Colonic mucosa (tissue), 4 donors: ENCODE measurements at places on chromosomes 12 and 14.
A peak's percentile ranks its signal among the peaks of the same experiment; 100 is the strongest.

GRCh38 chr12:122860040-122860853, 25.0 kb downstream of the HIP1R start:
- peak; percentile 89 for DNase-seq

DNA sequence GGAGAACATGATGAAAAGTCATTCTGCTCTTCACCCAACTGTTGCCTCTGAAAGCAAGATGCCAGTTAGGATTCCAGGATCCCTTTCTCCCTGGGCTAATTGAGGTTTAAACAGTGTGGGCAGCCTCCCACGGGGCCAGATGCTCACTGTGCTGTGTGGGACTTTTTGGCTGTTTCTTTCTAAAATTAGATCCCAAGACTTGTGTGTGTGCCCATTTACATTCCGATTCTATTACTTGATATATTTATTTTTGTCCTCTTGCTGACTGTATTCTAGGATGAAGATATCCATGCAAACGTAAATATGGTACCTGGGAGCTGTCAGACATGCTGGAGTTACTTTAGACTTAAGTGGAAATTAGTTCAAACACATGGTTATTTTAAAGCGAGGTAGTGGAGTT, 6.2 kb downstream of the IFT43 start:
- DNase-seq: no peak

GRCh38 chr14:30223966-30224365, 296.3 kb upstream of the PRKD1 start:
- DNase-seq: no peak

- no peak for DNase-seq
These were observed 636.1 kb downstream of the KCNH5 start for GRCh38 chr14:62409169-62409568.

DNA sequence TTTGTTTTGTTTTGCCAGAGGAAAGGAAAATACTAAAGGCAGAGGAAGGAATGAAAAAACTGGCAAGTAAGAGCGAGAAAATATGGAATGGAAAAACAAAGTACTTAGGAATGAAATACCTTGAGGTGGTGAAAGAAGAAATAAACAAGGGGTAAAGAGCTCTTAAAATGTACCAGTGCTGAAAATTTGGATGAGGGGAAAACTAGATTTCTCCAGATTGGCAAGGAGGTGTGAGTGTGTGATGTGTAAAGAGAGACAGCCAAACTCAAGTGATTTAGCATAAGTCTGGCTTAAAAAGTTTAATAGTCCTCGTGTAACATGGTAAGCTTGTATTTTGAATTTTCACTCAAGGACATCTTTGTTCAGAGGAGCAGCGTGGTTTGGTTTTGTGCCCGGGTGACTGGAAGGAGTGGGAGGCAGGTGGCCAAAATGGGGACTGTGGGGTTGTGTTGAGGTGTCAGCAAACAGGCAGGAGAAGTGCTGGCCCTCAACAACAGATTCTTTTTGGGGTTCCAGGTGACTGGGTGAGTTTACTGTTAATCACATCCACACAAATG, 102.7 kb downstream of the DACT1 start:
- DNase-seq: no peak

- DNase-seq: no peak
These were observed 23.7 kb downstream of the ATF1 start for GRCh38 chr12:50787618-50788017.

GRCh38 chr14:64947710-64948611, 5.4 kb upstream of the GPX2 start:
- no peak for DNase-seq

- no peak for DNase-seq
These were observed 75.7 kb downstream of the HSD17B6 start for GRCh38 chr12:56838621-56839488.

- no peak for DNase-seq
These were observed 885.5 kb upstream of the FBXO33 start for GRCh38 chr14:40317690-40318089.
